Stimulated activated CD4-positive, alpha-beta T cell treated with anti-CD3 and anti-CD28 coated beads, Interleukin-4, amount 100 ng/mL, for 48 hours (primary cell): ENCODE measurements at places on chromosomes 11 and 22.
A peak's percentile ranks its signal among the peaks of the same experiment; 100 is the strongest.

GRCh38 chr22:35840302-35840739, 122.6 kb downstream of the APOL5 start:
- no peak for DNase-seq

- no peak for DNase-seq
Observed at GRCh38 chr11:127259102-127259501, 258.5 kb upstream of the KIRREL3 start.

- DNase-seq, result no peak
Observed at GRCh38 chr22:40263191-40263590, 83.1 kb upstream of the ADSL start.

DNA sequence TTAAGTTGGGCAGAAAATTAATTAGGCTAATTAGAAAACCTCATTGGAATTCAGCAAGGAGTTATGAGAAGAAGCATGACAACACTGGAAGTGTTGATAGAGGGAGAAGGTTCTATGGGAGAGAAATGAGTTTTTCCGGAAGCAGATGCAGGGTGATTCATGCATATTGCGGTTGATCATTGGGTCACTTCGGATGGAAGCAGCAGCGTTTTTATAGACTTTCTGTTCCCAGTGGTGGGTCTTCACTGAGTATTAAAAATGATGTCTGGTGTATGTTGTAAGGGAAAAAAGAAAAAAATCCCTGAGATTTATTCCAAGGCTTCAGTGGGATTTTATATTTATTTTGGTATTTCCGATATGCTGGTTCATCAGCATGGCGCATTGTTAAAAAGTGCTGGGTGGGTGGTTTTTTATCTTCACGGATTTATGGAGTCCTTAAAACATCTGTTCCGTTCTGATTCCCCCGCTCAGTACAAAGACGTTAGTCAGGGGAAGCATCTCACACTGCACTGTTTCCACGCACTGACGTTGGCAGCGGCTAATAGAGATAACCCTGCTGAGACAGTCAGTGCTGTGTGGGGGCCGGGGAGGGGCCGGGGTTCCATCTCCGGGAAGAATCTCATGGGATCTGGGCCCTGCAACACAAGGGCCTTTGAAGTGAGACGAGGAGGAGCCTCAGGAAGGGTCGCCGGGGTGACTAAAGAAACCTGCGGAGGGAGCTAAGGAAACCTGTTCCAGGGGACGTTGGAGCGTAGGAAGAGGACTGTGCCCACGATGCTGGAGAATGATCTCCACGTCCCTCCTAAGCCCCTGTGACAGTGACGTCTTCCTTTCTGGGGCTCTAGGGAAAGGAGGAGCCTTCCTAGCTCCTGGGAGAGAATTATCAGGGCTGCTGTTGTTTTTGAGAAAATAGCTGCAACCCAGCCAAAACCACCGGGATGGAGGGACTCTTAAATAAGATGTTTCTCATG, 390.0 kb downstream of the NTM start:
- no peak for DNase-seq

GRCh38 chr11:110467556-110467955, 37.8 kb downstream of the FDX1 start:
- no peak for DNase-seq

DNA sequence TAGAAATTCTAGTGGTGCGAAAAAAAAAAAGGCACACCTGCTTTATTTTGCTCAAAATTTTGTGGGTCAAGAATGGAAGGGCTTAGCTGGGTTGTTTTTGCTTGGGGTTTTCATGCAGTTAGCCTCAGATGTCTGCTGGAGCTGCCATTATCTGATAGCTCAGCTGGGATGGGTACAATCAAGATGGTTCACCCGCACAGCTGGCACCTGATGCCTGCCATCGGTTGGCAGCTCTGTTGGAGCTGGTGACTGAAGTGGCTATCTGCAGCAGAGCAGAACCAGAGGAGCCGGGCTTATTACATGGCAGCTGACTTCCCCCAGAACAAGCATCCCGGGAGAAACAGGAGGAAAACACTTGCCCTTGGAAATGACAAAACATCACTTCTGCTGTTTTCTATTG, 12.1 kb upstream of the ELFN2 start:
- DNase-seq, result no peak

GRCh38 chr11:44007481-44008087, 40.2 kb upstream of the ACCSL start:
- DNase-seq, result no peak

DNA sequence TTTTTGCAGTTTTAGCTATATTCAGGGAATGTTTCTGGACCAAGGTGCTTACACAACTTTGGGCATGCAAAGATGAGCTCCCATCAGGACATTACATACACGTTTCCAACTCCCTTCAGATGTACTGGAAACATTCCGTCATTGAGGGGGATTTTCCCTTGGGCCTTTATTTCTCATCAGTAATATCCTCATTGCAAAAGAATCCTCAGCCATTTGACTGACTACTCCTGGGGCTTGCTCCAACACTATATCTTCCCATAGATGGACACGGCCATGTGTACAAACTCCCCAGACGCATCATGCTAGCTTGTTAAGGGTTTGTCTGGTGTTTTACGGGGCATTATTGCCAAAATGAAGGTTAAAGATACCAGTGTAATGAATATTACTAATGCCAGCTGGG, 59.3 kb upstream of the NUP160 start:
- DNase-seq, result no peak

GRCh38 chr11:97909614-97910399, 1110.9 kb upstream of the CNTN5 start:
- no peak for DNase-seq

DNA sequence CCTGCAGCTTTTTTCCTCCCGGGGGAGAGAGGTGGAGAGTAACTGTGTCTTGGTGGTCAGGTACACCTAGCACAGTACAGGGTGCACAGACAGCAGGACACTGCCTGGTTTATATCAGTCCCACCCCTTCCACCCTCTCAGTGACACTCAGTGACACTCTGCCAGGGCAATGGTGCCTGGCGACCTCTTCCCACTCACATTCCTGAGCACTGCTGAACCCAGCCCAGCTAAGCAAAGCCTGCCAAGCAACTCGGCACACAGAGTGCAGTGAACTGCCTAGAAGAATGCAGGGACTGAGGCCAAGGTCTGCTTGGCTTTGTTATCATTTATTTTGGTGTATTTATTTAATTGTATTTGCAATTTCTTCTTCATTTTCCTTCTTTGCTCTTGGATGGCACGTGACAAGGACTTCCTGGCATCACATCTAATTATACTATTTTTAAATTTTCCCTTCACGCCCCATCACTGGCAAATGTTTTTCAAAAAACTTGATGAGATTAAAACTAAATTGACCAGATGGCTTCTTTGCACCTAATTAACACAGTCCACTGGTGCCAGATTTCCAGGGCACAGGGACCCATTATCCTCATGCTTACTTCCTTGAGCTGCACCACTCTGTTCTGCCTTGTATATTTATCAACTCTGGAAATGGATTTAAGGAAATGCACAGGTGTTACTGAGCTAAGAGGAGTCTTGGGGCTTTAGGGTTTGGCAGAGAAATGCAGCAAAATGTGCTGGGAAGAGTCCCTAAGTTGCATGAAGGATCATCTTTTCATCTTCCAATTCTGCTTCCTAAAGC, 205.6 kb downstream of the ADAMTS15 start:
- DNase-seq, result no peak

DNA sequence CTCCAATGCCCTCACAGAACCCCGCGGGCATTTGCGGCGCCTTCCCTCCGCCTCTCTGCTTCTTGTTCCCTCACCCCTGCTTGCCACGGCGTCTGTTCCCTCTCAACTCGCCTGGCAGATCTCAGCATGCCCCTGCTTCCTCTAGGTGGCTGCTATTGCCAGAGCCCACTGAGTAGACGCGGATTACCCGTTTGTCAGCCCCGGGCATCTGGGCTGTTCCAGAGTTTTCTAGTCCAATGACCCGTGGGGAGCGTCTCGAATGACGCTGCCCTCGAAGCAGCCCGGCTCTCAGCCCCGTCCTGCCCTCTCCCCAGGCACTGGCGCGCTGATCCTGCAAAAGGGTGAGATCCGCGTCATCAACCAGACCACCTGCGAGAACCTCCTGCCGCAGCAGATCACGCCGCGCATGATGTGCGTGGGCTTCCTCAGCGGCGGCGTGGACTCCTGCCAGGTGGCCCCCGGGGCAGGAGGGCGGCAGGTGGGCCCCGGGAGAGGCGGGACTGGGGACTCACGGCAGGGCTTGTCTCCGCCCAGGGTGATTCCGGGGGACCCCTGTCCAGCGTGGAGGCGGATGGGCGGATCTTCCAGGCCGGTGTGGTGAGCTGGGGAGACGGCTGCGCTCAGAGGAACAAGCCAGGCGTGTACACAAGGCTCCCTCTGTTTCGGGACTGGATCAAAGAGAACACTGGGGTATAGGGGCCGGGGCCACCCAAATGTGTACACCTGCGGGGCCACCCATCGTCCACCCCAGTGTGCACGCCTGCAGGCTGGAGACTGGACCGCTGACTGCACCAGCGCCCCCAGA, 49.7 kb downstream of the ST14 start:
- no peak for DNase-seq

GRCh38 chr11:74932797-74933196, 16.1 kb downstream of the XRRA1 start:
- no peak for DNase-seq

DNA sequence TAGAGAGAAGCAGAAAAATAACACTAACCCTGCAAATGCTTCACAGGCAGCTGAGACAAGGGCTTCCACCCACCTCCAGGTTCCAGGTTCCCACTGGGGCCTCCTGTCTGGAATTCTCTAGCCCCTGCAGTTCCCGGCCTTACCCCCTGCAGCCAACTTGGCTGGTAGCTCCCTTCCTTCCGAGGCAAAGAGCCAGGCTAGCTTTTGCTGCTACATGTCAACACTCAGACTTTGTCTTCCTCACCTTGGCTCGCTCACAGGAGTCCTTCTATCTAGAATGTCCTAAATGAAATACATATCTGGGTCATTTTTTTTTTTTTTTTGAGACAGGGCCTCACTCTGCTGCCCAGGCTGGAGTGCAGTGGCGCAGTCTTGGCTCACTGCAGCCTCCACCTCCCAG, 9.9 kb upstream of the TTLL1 start:
- no peak for DNase-seq

GRCh38 chr11:70158201-70158600, 44.9 kb upstream of the FADD start:
- no peak for DNase-seq

- peak; percentile 26 for DNase-seq
Observed at GRCh38 chr11:113690619-113691569, 15.2 kb downstream of the TMPRSS5 start.

DNA sequence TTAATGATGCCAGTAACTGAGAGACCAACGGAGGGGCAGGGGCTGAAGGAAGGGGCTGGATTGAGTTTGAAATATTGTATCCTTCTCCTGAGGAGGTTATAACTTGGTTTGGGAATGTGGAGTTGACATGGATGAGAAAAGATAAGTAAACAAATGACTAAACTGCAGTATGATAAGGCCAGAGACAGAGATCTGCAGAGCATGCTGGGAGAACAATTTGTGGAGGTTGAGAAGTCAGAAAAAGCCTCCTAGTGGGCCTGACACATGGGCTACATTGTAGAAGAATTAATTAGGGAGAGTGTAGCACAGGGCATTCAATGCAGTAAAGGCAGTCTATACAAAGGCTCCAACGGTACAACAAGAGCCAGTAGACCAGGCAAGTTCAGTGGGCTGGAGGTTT, 55.9 kb downstream of the SPON1 start:
- DNase-seq, result no peak

DNA sequence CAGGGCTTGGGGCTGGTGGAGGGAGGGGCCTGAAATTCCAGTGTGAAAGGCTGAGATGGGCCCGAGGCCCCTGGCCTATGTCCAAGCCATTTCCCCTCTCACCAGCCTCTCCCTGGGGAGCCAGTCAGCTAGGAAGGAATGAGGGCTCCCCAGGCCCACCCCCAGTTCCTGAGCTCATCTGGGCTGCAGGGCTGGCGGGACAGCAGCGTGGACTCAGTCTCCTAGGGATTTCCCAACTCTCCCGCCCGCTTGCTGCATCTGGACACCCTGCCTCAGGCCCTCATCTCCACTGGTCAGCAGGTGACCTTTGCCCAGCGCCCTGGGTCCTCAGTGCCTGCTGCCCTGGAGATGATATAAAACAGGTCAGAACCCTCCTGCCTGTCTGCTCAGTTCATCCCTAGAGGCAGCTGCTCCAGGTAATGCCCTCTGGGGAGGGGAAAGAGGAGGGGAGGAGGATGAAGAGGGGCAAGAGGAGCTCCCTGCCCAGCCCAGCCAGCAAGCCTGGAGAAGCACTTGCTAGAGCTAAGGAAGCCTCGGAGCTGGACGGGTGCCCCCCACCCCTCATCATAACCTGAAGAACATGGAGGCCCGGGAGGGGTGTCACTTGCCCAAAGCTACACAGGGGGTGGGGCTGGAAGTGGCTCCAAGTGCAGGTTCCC, at the start of gene APOC3:
TSS of gene APOC3 (plus strand) at position 383 of the 659 bp plus-strand sequence. CDS start 676 bp downstream, outside the sequence.
- no peak for DNase-seq

- DNase-seq, result no peak
Observed at GRCh38 chr22:28029956-28030355, 110.9 kb upstream of the PITPNB start.

DNA sequence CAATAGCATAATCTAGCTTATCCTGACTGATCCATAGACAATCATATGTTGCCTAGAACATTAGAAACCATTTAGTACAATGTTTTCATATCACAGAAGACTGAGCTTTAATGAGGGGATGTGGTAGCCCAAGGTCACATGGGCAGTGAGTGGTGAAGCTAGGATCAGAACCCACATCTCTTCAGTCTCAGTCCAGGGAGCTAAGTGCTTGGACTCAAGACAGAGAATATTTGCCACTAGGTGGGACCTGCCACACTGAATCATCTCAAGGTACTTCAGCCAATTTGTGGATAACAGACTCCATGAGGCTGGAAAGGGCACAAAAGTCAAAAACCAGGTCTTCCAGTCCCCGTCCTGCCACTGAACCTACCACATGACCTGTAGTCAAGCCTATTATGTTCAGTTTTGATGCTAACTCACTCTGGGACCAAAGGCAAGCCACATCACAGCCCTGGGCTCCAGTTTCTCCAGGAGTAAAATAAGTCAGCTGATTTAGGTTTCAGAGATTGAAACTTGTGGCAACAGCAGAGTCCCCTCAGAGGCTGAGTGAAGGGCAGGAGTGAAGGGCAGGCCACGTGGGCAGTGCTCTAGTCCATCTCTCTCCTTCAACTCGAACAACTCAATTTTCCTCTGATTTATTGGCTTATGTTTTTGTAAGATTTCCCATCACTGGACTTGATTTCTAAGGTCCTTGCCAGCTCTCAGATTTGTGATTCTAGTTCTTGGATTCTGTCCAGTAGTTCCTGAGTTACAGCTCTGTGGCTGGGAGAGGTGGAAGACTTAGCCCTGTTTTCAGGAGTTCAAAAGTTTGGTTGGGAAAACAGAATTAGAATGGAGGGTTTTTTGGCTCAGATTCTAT, 84.6 kb upstream of the PHOX2A start:
- no peak for DNase-seq
